ENCODE measurements at places on chromosomes 5 and 9.

DNA sequence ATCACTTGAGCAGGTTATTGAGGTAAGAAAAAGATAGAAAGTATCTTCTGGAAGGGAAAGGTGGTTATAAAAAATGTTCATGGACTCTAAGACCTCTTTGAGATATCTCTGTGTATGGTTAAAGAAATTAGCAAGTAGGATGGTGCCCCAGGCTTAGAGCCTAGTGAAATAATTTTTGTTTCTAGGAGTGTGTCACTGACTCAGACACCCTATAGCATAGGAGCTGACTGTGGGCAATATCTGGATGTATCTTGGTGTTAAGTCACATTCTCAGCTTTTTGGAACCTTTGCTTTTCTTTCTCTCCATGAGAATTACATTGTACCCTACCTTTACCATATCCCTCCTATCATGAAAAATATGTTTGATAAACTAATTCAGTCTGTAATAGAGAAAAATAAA, 12.0 kb downstream of the MACIR start:
- DNase-seq = no peak

DNA sequence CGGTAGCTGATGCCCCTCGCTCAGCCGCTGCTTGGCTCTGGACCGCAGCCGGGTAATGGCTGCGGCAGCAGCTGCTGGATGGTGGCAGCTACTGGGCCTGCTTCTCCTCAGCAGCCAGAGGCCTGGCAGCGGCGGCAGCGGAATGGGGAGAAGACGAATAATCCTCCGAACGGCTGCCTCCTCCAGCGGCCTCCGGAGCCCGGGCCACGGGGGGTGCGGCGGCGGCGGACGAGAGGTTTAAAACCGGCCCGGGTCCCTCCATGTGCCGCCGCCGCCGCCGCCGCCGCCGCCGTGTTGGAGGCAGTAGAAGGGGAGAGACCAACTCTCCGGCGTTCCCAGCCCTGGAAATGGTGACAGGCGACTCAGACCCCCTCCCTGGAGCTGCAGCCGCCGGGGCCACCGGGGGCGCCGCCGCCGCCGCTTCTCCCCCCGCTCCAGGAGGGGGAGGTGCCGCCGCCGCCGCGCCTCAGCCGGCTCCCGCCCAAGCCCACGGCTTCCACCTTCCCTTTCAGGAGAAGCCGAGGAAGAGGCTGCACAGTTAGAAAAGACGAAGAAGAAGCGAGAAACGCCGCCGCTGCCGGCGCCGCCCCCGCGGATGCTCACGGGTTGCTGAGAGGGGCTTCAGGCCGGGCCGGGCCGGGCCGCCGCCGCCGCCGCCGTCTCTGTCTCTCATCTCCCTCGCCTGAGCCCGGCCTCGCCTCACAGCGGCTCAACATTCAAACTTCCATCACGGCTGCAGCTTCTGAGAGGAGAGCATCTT, 118.4 kb upstream of the PRSS3 start:
- no peak for DNase-seq

DNA sequence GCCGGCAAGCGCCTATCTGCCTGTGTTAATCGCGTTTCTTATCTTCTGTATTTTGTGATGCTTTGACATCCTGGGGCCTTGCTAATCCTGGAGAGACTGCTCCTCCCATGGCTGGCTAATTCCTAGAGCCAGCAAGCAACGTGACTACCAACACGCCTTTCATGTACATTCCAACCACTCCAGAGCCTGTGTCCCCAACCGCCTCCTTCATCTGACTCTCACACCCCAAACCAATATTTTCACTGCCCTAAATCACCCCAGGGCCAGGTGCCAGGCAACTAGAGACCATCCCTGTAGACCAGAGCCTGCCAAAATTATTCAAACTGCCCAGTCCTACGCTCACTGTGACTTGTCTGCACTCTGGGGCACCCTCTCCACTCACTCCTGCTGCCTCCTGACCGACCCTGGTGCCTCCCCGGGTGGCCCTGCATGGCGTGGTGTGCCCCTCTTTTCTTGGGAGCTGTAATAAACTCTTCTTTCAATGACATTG, 50.5 kb upstream of the COL5A1 start:
- peak; percentile 57 for DNase-seq

DNA sequence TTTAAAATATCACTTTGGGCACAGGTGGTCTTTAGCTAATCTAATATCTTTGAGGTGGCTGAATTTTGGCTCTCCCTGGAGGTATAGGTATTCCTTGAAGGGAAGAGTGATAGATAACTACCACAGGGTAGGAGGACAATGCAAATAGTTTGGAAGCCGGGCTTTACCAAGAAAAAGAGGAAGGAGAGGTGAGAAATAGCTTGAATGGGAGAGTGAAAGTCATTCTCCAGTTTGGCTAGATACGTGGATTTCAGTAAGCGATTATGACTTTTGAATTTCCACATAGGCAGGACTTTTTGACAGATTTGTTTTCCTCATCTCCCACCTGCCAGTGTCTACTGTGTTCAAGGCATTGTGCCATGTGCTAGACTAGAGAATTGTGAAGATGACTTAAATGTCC, 45.5 kb downstream of the RASA1 start:
- DNase-seq = no peak

DNA sequence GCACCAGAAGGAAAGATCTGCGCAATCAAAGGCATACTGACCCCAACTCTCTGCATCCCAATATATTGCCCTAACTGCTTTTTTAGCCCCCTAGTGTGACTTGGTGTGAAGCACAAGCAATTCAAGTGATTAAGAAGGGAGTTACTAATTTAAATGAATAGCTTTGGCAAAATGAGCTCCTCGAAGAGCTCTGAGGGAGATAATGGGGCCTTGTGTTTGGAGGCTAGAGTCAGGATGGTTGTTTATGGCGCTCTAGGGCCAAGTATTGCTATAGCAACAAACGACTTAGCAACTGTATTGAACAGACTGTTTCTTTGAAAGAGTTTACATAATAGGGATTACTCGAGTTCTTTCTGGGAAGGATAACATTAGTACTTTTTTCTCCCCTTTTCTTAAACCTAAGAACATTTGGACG, 11.5 kb upstream of the C5orf58 start:
- DNase-seq = no peak

- no peak for DNase-seq
Observed at GRCh38 chr9:121510766-121511550, 11.3 kb upstream of the GGTA1 start.

GRCh38 chr5:32057187-32058096, 116.7 kb downstream of the GOLPH3 start:
- DNase-seq = no peak

DNA sequence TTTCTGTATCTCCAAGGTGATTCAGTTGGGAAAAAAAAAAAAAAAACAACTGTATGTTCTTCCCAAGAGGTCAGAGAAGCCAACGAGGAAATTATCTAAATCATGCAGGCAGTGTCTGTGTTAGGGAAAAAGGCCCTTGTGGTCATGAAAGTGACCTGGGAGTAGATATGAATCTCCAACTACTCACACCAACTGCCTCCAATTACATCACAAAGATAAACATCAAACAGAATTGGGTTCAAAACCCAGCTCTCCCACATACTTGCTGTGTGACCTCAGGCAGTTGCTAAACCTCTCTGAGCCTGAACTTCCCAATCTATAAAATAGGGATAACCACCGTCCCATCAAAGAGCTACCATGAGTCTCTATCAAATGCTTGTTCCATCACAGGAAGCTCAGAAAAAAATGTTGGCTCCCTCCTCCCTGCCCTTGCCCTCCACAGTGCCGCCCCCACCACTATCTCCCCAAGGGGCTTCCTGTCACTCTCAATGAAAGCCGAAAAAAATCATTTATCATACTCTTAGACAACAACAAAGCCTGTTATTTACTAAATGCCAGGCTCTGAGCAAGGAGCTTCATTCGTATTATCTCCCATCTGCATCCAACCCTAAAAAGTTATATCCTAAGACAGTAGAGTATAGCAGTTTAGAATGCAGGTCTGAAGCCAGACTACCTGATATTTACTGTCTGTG, 42.9 kb downstream of the CDK5RAP2 start:
- no peak for DNase-seq

DNA sequence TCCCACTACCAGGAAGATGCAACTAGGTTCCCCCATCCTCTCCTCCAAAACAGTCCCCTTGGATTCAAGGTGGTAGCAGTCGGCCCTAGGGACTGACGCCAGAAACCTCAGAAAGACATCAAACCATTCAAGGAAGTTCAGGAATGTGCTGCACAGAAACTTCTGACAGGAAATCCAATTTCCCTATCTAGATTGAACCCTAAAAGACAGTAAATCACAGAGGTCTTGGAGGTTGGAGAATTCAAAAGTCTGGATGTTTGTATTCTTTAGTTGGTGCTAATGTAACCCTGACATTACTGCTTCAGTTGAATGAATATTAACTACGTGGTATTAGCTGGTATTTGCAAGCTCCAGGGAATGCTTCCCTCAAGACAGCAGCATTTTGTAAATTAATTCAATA, 125.3 kb downstream of the SYK start:
- DNase-seq = no peak

GRCh38 chr9:10050016-10050415, 562.8 kb downstream of the PTPRD start:
- no peak for DNase-seq

GRCh38 chr9:68852941-68853340, 147.9 kb downstream of the PIP5K1B start:
- no peak for DNase-seq

DNA sequence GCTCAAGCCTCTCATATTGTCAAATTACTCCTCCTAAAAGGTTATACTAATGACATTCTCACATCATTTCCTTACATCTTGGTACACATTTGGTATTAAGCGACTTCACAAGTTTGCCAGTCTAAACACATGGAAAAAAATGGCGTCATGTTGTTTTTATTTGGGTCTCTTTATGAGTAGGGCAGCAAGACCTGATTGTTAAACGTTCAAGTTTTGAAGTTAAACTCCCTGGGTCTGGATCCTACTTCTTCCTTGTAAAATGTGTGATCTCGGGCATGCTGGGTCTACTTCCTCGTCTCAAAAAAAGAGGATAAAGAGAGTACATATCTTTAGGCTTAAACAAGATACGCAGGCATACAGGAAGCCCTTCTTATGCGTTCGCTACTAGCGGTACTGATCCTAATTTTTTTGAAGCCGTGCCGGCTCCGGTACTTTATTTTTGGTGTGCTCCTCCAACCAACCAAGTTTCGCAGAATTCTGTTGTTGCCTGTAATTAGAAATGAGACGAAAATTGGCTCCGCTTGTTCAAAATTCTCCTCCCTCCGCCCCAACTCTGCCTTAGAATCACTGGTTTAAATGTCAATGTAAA, 596 bp upstream of the CDC37L1 start:
- no peak for DNase-seq

GRCh38 chr5:101977729-101978345, 318.2 kb downstream of the SLCO4C1 start:
- DNase-seq = no peak

- no peak for DNase-seq
Observed at GRCh38 chr9:92393686-92394085, 10.7 kb downstream of the OGN start.

GRCh38 chr5:177384134-177384533, at the start of gene SLC34A1:
SLC34A1 (plus strand) TSS chr5:177384434; CDS start chr5:177385742, 1,308 bp downstream.
- DNase-seq = no peak

DNA sequence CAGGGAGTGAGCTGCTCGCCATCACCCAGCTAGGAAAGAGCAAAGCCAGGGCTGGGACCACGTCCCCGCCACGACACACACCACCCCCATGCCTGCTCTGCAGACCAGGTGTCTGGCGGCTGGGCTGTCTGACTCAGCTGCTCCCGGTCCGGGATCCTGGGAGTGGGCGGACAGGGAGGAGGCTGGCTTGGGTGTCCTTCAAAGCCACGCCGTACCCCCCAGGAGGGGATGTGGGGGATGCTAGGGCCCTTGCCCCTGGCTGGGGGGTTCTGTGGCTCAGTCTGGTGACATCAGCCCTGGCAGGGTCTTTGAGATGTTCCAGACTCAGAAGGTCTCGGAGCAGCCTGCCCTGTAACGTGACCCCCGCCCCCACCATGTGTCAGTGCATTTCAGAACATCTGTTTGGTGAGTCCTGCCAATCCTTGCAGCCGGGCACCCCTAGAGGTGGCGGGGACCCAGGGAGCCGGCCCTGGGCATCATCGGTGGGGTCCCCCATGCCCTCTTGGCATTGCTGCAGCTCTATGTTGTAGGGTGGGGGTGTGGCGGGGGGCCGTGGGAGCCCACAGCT, 62.3 kb downstream of the HMCN2 start:
- peak; percentile 68 for DNase-seq

DNA sequence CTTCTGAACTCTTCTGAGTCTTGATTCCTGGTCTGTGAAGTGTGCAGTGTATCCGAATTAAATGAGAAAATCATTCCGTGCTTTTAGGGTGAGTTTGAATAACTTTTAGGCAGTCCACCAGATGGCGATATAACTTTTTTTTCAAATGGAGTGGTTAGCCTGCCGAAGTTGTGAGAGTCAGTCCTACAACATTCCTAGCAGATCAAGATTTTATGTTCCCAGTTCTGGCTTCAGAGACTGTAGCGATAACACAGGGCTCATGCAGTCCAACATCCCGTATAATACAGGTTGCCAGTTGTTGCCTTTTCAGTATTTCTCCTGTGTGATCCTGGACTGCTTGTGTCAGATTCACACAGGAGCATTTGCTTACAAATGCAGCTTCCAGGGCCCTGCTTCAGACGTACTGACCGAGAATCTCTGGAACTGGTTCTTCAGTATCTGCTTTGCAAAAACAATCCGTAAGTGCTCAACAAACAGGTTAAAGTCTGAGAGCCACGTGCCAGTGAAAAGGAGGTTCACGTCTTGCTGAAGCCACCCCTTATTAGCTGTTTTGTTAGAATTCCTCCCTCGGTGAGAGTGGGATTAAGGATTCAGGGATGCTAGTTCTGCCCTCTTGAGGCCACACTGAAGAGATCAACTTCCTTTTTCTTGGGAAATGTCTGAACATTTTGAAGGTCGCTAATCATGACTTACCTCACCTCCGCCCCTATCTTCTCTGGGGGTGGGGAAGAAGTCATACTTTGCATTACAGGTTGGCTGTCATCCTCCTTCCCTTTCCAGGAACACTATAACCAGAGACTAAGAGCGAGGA, 22.8 kb downstream of the SMIM3 start:
- no peak for DNase-seq

DNA sequence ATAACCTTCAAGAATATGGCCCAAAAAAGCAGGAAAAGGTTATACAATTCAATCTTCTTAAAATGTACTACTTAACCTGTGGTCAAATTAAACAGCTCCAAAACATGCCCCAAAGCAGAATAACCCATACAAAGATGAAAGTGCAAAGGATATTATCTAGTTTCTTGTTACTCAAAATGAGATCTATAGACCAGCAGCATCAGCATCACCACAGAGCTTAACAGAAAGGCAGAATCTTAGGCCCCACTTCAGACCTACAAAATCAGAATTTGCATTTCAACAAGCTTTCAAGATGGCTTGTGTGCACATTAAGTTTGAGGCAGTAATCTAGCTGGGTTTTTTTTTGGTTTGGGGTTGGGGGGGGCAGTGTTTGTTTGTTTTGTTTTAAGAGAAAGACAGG, 54.0 kb downstream of the SCAI start:
- no peak for DNase-seq
